ENCODE measurements at places on chromosomes 3 and 15.

- no peak for DNase-seq
These were observed 661.7 kb downstream of the MCTP2 start for GRCh38 chr15:94893091-94893490.

- DNase-seq, result no peak
These were observed 317.7 kb downstream of the VPS13C start for GRCh38 chr15:61742591-61742990.

DNA sequence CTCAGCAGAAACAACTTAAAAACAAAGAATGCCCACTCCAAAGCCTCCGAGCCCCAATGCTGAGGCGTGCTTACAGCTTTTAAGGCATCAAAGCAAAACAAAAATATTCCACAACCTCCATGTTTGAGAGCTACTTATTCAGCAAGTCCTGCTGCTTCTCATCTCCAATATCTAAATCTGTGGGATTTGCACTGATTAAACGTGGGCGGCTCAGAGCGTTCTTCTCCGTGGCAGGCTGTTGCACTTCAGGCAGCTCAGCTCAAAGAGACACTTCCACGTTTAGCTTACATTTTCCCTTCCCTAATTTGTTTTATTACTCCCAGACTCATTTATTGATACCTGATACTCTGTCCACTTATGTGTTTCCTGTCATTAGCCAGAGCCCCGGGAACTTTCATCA is 282.6 kb upstream of the MCTP2 start:
- no peak for DNase-seq

DNA sequence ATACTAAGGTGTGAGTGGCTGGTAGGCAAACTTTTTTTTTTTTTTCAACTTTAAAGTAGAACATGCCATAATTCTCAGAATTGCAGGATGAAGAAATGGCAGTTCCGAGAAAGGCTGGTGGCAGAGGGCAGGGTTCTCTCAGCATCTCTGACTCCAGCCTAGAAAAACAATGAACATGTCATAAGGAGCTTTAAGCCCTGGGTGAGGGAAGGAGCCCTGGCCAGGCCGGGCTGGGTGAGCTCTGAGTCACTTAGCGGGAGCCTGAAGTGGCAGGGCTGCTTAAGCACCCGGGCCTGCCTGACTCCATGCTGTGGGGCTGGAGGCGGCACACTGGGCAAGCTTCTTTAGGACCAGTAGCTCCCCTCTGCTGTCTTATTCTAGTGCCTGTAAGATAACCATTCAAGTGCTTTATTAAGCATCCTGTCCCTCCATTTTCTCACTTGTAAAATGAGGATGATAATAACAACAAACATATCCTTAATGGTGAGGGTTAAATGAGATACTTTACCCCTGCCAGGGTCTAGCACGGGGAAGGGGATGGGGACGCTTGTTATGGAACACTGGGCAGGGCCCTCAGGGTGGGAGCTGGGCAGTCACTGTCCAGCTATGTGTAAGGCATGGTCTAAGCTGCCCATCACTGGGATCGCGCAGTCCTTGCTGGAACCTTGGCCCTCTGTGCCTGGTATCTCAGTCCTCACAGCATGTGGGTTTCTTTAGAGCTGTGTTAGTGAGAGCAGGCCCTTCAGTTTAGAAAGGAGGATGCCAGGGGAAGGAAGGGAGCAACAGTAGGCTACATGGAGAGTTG is 18.4 kb downstream of the SMAD6 start:
- DNase-seq, result no peak

- DNase-seq, result no peak
These were observed 37.5 kb upstream of the SLITRK3 start for GRCh38 chr3:165233501-165234195.

- no peak for DNase-seq
These were observed 8.5 kb downstream of the MINDY2 start for GRCh38 chr15:58779554-58779953.

- no peak for DNase-seq
These were observed 201.1 kb downstream of the UBE2E2 start for GRCh38 chr3:23404246-23404645.

GRCh38 chr3:116618138-116618537 is 91.4 kb upstream of the TUSC7 start:
- DNase-seq, result no peak

- DNase-seq, result peak; percentile 20
These were observed 81.2 kb downstream of the SRGAP3 start for GRCh38 chr3:9168241-9168741.

DNA sequence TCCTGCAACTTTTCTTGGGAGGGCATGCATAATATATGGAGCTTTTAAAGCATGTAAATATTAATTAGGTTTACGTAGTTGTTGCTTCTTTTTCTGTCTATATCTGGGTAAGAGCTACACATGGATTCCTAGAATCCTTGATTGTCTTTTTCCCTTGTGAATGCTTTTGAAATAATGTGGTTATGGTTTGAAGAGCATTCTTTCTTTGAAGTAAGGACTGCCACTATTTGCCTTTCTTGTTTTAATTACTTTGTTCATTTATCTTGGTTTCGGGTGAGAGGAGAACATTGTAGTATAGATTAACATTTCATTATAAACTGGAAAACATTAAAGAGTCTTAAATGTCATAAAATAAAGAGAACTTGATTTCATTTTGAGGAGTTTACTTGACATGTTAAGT is 674.0 kb downstream of the ZBBX start:
- no peak for DNase-seq

DNA sequence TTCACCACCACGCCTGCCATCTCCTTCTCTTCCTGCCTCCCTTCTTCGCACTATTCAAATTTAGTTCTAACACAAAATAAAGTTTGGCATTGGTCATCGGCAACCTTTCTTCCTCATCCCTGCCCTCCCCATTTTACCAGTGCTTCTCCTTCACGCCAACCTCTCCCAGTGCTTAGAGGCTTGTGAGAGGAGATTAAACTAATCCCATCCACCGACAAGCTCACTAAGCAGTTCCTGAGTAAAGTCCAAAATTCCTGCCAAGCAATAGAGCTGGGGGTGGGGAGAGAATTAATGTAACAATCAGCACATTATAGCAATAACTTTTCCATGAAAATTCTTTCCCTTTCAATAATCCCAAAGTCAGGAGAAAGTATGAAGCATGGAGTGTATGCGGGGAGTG is 157.4 kb upstream of the GMNC start:
- DNase-seq, result no peak

DNA sequence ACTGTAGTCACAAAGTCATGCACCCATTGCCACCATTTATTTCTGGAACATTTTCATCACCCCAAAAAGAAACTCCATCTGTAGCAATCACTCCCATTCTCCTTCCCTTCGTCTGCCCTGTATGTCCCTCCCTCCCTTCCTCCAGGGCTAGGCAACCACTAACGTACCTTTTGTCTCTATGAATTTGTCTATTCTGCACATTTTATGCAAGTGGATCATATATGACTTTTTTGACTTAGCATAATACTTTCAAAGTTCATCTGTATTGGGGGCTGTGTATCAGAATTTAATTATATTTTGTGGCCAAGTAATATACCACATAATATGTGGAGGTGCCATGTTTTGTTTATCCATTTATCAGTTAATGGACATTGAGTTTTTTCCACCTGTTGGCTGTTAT is 201.6 kb downstream of the FEZF2 start:
- DNase-seq, result no peak

GRCh38 chr15:39623529-39623931 is 42.7 kb downstream of the THBS1 start:
- DNase-seq, result peak; percentile 55

DNA sequence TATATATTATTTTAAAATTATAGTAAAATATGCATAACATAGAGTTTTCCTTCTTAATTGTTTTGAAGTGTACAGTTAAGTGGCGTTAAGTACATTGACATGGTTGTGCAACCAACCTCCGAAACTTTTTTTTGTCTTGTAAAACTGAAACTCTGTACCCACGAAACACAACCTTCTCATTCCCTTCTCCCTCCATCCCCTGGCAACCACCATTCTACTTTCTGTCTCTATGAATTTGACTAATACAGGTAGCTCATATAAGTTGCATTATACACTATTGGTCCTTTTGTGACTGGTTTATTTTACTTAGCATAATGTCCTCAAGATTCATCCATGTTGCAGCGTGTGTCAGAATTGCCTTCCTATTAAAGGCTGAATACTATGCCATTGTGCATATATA is 179.4 kb downstream of the SATB1 start:
- DNase-seq, result no peak

GRCh38 chr3:134464064-134464688 is 21.6 kb downstream of the ANAPC13 start:
- DNase-seq, result no peak

DNA sequence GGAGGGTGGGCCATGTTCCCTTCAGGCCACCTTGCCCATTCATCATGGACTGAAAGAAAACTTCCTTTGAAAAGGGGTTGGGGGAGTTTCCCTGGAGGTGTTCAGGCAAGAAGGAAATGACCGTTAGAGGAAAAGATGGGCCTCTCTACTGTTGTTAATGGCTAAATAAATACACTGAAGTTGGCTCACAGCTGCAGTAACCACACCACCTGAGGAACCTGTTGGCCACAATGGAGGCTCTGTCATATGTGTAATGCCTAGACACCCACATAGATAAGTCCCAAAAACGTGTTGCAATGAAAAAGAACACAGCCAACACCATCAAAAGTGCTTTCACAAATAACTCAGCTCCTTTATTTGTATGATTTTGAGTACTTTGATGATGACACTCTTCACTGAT is 38.2 kb upstream of the FAM3D start:
- DNase-seq, result no peak

DNA sequence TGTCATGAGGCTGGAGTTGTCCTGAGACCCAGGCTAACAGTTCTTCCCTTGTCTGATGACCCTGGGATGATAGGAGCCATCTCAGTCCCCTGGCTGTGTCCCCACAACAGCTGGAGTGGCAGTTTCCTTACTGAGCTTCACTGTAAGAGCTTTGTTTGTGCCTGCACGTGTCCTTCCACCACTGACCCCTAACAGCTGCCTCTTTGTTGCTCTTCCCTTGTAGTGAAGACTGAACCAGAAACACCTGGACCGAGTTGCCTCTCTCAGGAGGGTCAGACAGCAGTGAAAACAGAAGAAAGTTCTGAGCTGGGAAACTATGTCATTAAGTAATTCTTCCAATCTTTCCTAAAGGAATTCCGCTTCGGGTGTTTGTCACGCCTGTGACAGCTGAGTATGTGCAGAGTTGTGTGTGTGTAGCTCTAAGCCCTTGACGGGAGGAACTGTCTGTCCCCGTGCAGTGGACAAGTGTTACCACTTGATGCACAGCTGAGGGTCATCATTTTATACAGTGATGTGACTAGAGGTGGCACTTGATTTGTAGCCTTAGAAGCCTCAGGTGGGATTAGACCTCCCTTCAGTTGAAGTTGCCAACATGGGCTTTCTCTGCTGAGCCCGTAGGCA is 25.0 kb downstream of the MAP6D1 start:
- no peak for DNase-seq

GRCh38 chr3:183266454-183266853 is 13.4 kb downstream of the B3GNT5 start:
- no peak for DNase-seq

All from CD4-positive, alpha-beta T cell treated with Interleukin-1 beta for 1 hour (primary cell).